Mammary epithelial cell (primary cell): ENCODE measurements at places on chromosomes 5 and 9. TPM values are rescaled to one million over a fixed set of nuclear protein-coding genes. Genes with fewer than 3 reads are reported as not detected.

GRCh38 chr5:6302684-6303083, 75.7 kb downstream of the MED10 start:
- DNase-seq: no peak

GRCh38 chr5:141388661-141389060, 1.2 kb downstream of the PCDHGB4 start:
- DNase-seq: no peak

DNA sequence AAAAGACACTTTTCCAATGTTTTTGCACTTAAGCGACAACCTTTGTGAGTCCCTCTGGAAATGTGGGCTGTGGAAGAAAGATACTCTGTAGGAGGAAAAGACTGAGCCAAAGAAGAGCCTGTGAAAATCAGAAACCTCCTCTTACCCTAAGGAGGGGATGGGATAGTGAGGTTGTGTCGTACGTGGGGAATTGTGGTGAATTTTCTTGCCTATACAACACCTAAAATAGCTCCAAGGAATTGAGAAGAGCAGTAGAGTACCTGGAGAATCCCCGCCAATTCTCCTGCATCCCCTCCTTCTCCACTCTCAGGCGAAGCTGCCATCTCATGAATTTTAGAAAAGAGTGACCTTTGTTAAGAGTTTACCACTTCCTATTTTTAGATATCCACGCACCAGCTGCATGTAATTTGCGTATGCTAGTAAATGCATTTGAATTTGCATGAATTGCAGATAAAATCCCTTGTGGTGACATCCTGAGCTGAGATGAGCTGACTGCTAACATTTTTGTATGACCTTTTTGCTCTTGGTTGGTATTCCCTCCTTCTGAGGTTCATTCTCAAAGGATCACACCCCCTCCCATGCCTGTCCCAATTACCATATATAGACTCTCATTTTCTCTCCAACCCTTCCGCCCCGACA, 147.2 kb downstream of the PCSK5 start:
- DNase-seq: no peak

DNA sequence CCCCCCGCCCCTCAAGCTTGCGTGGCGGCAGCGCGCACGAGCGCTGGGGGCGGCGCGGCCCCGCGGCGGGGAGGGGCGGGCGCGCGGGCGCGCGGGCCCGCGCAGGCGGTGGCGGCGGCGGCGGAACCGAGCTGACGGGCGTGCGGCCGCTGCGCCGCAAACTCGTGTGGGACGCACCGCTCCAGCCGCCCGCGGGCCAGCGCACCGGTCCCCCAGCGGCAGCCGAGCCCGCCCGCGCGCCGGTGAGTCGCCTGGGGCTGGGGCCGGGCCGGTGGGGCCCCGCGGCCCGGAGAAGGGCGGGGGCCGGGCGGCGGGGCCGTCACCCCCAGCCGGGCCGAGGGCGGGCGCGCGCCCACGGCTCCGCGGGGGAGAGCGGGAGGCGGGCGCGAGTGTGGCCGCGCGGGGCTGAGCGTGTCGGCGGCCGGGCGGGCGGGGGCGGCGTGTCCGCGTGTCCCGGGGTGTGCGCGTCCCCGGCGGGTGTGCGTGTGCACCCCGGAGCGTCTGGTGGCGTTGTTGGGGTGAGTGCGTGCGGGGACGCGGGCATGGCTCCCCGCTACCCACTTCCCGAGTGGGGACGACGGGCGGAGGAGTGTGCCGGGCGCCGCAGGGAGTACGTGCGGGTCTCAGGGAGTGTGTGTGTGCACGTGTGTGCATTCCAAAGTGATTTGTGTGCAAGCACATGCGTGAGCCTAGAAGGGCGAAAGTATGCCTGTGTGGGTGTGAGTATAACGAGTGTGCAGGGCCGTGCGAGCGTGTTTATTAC, at the start of gene NEK6:
TSS of gene NEK6 (plus strand) at position 106 of the 763 bp plus-strand sequence. CDS start 44,016 bp downstream, outside the sequence.
- peak; percentile 47 for DNase-seq

DNA sequence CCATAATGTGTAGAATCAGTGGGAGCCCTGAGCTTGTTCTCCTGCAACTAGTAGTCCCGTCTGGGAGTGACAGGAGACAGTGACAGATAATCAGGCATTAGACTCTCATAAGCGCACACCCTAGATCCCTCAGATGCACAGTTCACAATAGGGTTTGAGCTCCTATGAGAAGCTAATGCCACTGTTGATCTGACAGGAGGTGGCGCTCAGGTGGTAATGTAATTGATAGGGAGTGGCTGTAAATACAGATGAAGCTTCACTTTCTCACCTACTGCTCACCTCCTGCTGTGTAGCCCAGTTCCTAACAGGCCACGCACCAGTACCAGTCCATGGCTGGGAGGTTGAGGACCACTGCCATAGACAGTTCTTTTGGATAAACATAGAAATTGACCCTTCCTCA, 188.7 kb downstream of the ROR2 start:
- DNase-seq: no peak

- DNase-seq: no peak
These were observed 5.7 kb downstream of the B4GALT7 start for GRCh38 chr5:177605667-177606066.

GRCh38 chr9:26770821-26771220, 121.8 kb downstream of the CAAP1 start:
- no peak for DNase-seq

GRCh38 chr5:115028557-115028956, 141.2 kb downstream of the TRIM36 start:
- DNase-seq: no peak

DNA sequence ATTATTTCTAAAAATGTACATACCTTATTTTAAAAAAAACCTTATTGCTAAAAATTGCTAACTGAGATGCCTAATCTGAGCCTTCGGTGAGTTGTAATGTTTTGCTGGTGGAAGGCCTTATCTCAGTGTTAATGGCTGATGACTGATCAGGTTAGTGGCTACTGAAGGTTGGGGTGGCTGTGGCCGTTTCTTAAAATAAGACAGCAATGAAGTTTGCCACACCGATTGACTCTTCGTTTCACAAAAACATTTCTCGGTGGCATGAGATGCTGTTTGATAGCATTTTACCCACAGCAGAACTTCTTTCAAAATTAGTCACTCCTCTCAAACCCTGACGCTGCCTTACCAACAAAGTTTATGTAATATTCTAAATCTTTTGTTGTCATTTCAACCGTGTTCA, 14.7 kb downstream of the CENPK start:
- DNase-seq: no peak

DNA sequence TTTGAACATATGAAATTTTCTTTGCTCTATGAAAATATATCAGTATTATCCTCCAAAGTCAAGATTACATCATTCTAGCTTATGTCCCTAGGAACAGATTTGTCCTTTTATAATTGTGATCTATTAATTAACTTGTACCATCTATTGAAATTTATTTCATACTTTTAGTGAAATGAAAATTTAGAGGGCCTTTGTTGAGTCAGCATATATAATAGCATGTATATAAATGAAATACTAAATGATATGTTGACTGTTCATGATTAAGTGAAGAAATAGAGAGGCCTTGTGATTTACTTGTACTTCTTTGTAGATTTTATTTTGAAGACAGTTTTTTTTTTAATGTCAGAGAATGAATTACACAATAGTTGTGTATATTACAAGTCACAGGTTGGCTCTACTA, 86.4 kb downstream of the PARP8 start:
- DNase-seq: no peak

GRCh38 chr9:5894237-5894959, 3.7 kb downstream of the MLANA start:
- DNase-seq: no peak

DNA sequence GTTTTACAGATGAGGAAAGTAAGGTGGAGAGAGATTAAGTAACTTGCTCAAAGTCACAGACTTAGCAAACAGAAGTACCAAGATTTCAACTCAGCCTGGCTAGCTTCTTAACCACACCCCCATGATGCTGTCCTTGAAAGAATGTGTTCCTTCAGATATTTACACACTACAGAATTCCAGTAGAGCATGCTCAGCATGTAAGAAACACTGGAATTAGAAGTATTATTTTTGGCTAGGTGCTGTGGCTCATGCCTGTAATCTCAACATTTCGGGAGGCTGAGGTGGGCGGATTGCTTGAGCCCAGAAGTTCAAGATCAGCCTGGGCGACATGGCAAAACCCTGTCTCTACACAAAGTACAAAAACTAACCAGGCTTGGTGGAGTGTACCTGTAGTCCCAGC, 142.4 kb downstream of the EDIL3 start:
- DNase-seq: no peak

GRCh38 chr9:113341712-113342410, 1.8 kb upstream of the WDR31 start:
- peak; percentile 87 for DNase-seq

DNA sequence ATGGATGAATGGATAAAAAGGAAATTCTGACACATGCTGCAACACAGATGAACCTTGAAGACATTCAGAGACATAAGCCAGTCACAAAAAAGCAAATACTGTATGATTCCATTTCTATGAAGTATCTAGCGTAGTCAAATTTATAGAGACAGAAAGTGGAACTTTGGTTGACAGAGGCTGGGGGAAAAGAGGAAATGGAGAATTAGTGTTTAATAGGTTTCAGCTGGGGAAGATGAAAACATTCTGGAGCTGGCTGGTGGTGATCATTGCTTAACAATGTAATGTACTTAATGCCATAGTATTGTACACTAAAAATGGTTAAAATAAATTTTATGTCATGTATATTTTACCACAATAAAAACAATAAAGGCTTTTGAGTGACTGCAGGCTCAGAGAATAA, 24.2 kb downstream of the PPIC start:
- DNase-seq: no peak

DNA sequence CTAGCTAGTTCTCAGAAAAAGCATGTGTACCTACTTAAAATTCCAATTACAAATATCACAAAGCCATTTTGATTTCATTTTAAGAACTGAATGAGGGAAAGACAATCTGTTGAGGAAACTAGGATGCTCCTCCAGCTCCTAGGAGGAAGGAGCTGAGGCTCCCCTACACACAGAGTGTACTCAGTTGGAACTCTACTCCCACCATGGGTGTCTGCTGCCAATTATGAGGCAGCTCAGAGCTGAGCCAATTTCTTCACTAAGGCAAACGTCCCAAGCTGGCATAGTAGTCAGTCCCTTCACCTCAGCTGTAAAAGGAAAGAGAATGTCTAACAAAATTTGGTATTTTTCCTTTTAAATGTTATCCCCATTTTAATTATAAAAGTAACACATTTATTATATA, 300.0 kb upstream of the TRPC7 start:
- DNase-seq: no peak

DNA sequence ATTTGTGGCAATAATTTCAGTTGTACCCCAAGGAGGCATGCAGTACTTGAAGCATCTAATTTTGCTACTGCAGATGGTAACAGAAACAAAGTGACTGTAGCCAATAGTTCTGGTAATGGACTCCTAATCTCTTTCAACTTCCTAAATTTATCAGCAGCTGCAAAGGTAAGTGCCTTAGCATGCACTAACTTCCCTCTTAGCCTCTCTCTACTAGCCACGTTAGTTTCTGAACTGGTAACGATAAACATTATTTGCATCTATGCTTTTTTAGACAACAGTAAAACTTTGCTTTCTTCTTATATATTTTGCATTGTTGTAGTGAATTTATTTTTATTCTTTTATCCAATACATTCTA, 6.2 kb upstream of the CKS2 start:
- DNase-seq: no peak

DNA sequence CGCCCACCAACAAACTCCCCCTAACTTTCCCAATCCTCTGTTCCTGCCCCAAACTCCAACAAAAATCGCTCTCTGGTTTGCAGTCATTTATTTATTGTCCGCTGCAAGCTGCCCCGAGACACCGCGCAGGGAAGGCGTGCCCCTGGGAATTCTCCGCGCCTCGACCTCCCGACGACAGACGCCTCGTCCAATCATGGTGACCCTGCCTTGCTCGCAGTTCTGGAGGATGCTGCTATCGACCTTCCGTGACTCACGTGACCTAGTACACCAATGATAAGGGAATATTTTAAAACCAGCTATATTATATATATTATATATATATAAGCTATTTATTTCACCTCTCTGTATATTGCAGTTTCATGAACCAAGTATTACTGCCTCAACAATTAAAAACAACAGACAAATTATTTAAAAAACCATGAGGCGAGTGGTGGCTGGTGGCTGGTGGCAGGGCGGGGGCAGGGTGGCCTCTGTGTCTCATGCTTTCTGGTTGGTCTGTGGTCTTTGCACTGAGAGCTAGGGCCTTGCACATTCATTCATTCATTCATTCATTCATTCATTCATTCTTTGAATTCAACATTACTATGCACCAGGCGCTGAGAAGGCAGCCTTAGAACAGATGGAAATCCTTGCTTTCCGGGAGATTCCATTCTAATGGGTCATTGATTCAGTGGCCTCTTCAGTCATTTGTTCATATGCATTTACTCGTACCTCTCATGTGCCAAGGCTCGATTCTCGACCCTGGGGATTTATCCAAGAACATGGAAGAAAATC, 37.9 kb downstream of the FGF18 start:
- DNase-seq: no peak

GRCh38 chr5:78235289-78235688, 59.2 kb downstream of the AP3B1 start:
- DNase-seq: peak; percentile 5

Gene F2RL1
- total RNA-seq: 93.5 TPM

Gene PCAT7
- 0.17 TPM for total RNA-seq

Gene RMRP
- 13,112 and 16,267 TPM in 2 replicates for total RNA-seq

Gene ACER2
- total RNA-seq: 38.3 TPM

Gene CCDC171
- total RNA-seq: 2.2 and 4.1 TPM in 2 replicates

Gene FBN2
- total RNA-seq: 68.1 and 90.0 TPM in 2 replicates

Gene ENTPD2
- total RNA-seq: 15.5 TPM

Gene ODF2
- 20.5 TPM for total RNA-seq

Gene RANBP17
- 9.3 and 10.3 TPM in 2 replicates for total RNA-seq

Gene TOR4A
- 1.5 TPM for total RNA-seq

Gene TSSK1B
- 3.8 TPM for total RNA-seq

Gene SPATA31E1
- total RNA-seq: not detected

Gene SEMA5A
- 10.2 and 11.8 TPM in 2 replicates for total RNA-seq

Gene FSTL4
- total RNA-seq: 1.0 and 1.1 TPM in 2 replicates

Gene NR4A3
- total RNA-seq: 0.09 and 0.13 TPM in 2 replicates

Gene SURF6
- 26.6 and 27.2 TPM in 2 replicates for total RNA-seq

Gene PPIC
- 26.5 TPM for total RNA-seq
